Stomach (tissue), 19 donors: ENCODE measurements at places on chromosomes 2 and 18. TPM values are rescaled to one million over a fixed set of nuclear protein-coding genes. Genes with fewer than 3 reads are reported as not detected.
A peak's percentile ranks its signal among the peaks of the same experiment; 100 is the strongest.

DNA sequence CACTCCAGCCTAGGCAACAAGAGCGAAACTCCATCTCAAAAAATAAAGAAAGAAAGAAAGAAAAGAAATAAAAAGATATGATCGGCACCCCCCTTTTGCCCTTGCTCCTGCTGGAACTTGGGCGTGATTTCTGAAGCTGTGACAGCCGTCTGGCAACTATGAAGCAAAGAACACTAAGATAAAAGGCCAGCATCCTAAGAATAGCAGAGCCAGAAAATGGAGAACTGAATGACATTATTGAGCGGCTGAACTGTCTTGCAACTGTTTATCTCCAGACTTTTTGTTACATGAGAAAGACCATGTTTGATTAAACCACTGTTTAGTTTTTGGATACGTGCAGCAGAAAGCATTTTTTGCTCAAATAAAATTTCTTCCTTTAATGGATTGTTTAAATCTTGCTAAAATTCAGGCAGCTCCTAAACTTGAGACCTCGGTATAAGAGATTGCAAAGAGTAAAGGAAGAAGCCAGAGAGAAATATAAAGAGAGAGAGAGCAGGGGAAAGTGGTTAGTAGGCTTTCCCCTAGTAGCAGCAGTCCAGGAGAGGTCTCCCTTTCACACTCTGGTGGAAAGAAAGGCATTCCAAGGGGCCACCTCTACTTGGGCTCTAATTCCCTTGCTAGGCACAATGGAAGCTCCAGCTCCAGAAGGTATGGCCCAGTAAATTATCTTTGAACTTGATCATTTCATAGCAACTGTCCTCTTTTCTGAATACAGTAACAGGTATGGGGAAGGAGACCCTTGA, 8.2 kb upstream of the MBD2 start:
- DNase-seq = no peak

- DNase-seq = no peak
Measured at GRCh38 chr2:207750345-207750744, 19.4 kb downstream of the FZD5 start.

ATRAID gene
- 67.4 TPM for total RNA-seq

GRCh38 chr18:59988098-59988706, 88.4 kb downstream of the PMAIP1 start:
- DNase-seq = peak; percentile 50

EPB41L5 gene
- 28.6 TPM for total RNA-seq

DNA sequence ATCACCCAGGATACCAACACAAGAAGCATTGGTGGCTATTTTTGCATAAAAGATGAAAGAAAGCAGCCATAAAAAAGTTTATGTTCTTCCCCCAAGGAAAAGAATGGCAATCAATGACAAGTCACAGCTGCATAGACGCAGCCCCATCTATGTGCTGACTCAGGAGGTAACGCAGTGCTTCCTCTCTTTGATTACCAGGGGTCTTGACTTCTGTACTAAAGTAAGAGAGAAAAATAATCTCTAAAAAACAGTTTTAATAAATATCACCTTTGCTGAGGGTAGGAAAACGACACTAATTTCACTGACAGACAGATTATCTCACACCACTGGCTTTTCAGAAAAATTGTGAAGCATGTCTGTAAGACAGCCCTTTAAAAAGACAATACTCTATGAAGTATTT, 33.9 kb upstream of the EVA1A start:
- DNase-seq = no peak

CHAC2 gene
- 4.2 TPM for total RNA-seq

- DNase-seq = no peak
Measured at GRCh38 chr2:112075490-112076260, 20.6 kb downstream of the TMEM87B start.

DNA sequence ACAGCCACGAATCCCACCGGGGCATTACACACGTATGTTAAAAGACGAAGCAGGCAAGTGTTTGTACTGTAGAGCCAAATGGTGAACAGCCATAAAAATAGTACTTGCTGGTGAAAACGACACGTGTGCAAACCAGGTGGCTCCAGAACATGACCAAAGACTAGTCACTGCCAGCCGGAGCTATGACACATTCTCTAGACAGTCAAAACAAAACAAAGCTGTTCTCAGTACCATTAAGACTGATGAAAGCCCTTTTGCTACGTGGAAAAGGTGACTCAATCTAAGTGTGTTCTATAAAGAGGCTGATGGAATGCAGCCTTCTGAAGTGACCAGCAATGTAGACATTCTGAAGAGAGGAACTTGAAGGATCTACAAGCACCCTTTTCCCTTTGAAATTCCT, 367.7 kb upstream of the NETO1 start:
- DNase-seq = no peak

DNA sequence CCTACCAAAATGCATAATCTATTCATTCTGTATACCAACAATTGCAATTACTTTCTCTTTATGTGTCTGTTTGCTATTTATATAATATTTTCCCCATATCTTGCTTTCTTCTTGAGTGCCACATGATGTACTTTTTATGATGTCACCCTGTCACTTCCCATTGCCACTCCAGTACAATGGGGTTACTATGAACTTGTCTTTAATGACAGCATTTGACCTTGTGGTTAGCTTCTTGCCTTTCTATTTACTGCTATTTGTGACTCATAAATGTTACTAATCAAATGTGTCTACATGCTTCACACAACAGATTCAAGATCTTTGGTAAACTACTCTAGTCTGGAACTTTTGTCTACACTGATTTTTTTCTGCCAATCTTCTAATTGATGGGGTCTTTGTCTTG, 486.3 kb downstream of the NR4A2 start:
- no peak for DNase-seq

RESP18 gene
- not detected for total RNA-seq

DNA sequence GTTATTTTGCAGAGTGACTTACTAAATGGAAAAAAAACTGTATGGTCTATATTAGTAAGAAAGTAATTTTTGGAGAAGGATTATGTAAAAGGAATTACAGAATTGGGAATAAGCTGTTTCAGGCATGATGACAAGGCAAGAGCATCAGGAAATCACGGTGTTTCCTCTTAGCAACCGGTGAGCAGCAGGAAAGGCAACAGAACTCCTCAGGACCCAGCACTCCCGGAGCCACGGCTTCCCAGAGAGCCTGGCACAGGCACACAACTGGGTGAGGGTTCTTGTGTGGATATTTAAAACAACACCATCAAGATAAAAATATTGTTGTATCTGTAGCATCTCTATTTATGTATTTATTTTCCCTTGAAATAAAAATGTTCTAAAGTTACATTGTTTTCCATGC, 34.4 kb downstream of the CYP27C1 start:
- DNase-seq = no peak

NRP2 gene
- 21.0 TPM for total RNA-seq

ANKRD36B gene
- 188 TPM for total RNA-seq

DNA sequence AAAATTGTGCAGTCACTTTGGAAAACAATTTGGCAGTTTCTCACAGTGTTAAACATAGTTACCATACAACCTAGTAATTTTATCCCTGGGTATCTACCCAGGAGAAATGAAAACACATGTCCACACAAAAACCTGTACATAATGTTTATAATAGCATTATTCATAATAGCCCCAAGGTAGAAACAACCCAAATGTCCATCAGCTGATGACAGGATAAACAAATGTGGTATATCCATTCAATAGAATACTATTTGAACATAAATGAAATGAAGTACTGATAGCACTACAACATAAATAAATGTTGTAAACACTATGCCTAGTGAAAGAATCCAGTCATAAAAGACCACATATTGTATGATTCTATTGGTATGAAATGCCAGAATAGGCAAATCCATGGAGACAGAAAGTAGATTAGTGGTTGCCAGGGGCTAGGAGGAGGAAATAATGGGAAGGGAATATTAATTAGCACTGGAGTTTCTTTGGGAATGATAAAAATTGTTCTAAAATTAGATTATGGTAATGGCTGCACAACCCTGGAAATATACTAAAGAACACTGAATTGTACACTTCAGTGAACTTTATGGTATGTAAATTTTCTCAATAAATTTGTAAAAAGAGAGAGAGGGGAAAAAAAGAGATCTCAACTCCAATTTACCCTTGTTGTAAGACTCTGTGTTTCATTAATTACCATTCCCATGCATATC, 20.8 kb upstream of the VIT start:
- no peak for DNase-seq

MAPK4 gene
- 73.2 TPM for total RNA-seq

DNA sequence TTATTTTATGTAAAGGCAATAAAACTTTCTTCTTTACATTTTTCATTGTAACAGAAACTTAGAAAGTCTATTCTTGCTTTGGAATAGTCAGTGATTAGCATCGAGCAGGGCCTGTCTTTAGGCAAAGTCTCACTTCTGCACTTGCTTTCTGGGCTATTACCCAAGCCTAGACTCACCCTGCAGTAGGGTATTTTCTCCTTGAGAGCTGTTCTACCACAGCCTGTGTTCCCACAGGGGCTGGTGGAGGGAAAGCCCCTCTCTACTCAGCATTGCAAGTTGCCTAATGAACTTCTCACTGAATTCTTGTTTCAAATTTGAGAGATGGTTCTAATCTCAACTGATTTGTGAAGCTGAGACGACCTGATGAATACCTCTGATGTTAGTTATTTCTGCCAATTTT, 111.7 kb upstream of the KLHL14 start:
- DNase-seq = no peak

COL4A3 gene
- 1.3 TPM for total RNA-seq

DNA sequence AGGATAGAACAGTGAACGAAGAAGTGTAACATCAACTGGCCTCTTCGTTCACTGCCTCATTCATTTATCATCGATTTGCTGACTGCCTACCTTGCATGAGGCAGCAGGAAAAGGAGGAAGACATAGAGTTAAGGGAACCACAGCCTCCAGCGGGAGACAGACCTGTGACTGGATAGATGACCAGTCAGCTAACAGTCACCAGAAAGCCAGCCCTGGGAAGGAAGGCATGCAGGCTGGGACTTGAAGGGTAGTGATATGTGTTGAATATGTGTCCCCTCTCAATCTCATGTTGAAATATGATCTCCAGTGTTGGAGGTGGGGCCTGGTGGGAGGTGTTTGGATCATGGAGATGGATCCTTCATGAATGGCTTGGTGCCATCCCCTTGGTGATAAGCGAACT, 58.3 kb downstream of the CTIF start:
- no peak for DNase-seq

DNA sequence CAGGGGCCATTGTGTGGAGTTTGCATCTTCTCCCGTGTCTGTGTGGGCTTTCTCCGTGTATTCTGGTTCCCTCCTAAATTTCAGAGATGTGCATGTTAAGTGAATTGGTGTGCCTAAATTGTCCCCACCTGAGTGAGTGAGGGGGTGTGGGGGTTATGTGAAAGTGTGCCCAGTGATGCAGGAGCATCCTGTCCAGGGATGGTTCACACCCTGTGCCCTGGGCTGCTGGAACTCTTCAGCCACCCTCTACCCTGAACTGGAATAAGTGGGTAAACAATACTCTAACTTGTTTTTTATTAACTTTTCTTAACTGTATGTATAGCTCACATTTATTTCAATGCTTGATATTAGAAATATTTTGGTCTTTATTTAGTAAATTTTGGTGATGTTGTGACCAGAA, 56.0 kb downstream of the UBE2E3 start:
- no peak for DNase-seq

DNA sequence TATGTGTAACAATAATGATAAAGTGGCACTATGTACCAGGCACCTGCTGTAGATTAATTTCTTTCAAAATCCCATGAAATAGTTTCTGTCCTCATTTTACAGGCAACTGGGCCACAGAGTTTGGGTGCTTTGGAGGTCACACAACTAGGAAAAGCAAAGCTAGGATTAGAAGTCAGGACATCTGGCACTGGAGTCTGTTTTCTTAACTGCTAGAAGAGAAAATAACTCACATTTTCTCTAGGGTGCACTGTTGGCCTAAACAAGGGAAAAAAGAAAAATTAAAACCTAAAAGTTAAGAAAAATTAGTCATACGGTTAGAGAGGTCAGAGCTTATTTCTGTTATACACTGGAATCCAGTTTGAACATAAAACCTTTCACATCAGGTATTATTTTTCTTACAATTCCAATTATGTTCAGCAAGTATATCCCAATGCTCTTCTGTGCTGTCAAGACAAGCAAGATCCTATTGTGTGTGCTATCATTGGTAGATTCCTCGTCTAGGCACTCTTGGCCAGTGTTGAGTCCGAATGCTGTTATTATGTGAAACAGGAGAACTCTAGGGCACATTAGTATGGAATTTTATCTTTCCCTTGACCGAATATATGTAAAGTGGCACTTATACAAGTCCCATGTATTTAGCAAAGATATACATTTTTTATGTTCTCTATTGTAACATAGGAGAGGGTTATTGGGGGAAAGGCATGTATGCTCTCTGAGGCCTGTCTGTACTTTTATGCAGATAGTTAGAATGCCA, 1.5 kb upstream of the OSGEPL1 start:
- DNase-seq = peak; percentile 12
